CD4-positive, alpha-beta T cell treated with Interleukin-17A for 4 hours (primary cell): ENCODE measurements at places on chromosomes 12 and 14.

DNA sequence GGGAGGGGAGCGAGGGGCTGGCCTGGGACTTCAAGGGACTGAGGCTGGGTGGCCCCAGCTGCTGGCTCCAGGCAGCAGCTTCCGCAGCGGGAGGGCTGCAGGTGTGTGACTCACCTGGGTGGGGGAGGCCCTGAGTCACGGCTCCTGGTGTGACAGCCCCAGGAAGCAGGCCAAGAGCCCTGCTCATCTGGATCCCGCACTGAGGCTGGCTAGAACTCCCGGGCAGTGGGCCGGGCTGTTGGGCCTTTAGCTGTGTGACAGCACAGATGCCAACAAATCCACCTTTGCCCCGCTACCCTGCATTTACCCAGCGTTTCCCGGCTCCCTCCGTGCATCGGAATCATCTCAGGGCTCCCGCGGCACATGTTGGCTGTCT lies 180.0 kb upstream of the PRMT8 start:
- DNase-seq, result no peak

GRCh38 chr14:20551606-20552005 lies 9.2 kb downstream of the RNASE9 start:
- no peak for DNase-seq

DNA sequence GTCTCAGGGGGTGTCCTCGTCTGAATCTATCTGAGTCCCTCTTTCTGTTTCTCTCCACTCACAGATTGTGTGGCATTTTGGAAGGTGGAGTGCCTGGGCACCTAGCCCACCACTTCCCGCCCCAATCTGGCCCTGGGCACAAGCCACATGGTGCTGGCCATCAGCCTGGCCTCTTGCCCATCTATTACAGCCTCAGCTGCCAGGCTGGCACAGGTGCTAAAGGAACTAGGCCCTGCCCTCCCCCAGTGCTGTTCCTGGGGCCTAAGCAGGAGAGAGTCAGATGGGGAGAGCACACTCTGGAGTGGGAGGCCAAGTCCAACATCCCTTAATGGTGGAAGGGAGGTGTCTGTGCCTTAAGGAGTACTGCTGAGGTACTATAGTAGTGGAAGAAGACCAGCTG lies 8.3 kb upstream of the CALCOCO1 start:
- DNase-seq, result no peak

GRCh38 chr12:48080285-48080684 lies 25.6 kb downstream of the SENP1 start:
- DNase-seq, result no peak

DNA sequence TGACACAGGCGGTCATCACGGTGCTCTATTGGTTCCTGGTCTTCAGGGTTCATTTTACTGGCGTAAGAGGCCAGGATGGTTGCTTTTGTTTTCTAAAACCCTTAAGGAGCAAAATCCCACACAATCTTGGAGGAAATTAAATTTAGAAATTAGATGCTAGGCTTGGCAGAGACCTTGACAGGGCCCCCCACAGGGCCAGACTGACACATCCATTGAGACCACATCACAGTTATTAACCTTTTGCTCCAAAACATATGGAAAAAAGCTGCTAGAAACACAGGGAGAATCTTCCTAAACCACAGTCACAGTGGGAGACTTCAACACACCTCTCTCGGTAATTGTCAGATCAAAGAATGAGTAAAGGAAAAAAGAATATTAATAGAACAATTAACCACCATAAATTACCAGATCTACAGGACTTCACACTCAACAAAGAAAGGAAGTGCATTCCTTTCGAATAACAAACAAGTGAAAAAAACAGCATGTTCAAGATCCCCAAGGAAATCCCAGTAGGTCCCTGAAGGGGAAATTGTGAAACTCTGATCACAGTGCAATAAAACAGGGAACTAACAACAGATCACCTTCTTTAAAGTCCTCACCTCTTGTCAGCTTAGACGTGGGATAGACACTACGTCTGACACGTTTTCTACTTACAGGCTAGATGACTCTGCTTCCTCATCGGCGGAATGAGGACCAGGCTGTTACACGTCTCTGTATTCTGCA lies 40.2 kb upstream of the TMEM179 start:
- no peak for DNase-seq

DNA sequence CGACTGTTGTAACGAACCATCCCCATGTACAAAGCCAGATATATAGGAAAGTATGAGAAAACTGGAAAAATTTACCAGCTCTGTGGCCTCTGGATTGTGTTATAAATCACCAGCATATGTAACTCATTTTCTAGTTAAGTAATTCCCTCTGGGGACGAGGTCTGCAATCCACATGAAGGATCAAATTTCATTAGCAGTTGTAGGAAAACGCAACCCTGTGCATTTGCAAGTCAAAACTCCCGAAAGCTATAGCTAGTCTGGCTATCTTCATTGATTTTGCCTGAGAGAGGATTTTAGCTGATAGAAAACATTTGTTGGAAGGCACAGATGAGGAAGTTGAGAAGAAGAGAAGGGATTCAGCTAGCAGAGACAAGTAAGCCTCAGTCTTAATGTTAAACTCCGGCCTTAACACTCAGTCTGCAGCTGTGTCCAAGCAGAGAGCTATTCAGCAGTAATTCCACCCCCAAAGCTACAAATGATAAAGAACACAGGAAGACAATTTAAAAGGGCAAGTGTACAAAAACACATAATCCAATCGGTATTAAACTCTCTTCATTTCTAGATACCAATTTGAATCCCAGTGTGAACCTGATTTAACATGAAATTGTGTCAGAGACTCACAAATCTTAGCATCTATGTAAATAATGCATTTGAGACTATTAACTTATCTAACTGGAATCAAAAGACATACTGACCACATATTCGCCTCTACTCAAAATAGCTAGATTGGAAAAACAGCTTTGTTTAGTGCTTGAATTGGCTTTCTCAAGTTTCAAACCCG lies 54.2 kb upstream of the CERS5 start:
- no peak for DNase-seq

- no peak for DNase-seq
These were observed 61.0 kb downstream of the CPM start for GRCh38 chr12:68871921-68872320.

DNA sequence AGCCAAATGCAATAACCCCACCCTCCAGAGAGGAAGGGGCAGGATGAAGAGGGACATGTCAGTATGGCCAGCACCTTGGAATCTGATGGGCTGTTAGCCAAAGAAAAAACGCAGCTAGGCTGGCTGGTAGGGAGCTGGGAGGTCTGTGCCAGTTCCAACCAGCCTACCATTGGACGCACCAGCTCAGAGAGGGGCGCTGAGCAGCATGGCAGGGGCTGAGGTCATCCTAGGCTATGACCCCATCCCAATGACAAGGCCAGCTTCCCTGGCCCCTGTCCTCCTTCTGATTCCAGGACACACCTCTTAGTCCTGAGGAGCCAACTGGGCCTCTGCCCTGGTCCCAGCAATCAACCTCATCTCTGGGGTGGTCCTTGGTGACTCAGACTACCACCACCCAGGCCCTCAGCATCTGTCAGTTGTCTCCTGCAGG lies 12.2 kb downstream of the ACTN1 start:
- DNase-seq, result no peak
